ENCODE measurements at places on chromosomes 1 and 21.
A peak's percentile ranks its signal among the peaks of the same experiment; 100 is the strongest.

GRCh38 chr1:55632058-55632457 lies 416.9 kb upstream of the USP24 start:
- DNase-seq, result no peak

DNA sequence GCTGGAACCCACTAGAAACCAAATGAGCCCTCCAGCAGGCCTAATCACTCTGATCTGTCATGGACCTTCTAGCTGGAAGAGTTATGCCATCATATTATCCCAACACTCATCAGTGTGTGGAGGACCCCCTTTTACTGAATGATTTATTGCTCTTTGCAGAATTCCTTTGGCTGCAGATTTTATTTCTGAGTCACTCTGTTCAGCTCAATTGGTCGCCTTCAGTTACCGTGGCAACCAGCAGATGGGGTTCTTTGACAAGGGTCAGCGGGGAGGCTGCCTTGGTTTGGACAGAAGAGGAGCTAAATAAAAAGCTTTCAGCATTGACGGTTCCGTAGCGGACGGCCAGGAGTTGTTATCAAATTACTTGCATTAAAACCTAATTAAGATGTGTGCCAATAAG lies 220.1 kb downstream of the SDCCAG8 start:
- no peak for DNase-seq

GRCh38 chr1:212982430-212983152 lies 32.2 kb downstream of the VASH2 start:
- no peak for DNase-seq

DNA sequence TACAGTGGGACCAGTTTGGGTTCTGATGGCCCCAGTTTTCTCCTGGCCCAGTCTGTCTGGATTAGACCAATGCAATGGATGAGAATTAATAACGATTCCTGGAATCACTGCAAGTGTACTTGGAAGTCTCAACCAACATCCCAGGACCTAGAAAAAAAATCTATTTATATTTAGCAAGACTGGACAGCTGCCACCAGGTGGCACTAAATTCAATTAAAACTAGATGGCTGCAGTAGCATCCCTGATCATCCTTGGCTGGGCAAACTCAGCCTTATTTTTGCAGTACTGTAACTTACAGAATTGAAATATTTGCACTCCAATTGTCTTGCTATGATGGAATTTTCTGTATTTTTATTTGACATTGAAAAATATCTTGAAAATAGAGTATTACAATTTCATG lies 165.7 kb downstream of the NCAM2 start:
- DNase-seq, result peak; percentile 57

GRCh38 chr1:10338047-10338446 lies 60.8 kb upstream of the PGD start:
- DNase-seq, result peak; percentile 78

DNA sequence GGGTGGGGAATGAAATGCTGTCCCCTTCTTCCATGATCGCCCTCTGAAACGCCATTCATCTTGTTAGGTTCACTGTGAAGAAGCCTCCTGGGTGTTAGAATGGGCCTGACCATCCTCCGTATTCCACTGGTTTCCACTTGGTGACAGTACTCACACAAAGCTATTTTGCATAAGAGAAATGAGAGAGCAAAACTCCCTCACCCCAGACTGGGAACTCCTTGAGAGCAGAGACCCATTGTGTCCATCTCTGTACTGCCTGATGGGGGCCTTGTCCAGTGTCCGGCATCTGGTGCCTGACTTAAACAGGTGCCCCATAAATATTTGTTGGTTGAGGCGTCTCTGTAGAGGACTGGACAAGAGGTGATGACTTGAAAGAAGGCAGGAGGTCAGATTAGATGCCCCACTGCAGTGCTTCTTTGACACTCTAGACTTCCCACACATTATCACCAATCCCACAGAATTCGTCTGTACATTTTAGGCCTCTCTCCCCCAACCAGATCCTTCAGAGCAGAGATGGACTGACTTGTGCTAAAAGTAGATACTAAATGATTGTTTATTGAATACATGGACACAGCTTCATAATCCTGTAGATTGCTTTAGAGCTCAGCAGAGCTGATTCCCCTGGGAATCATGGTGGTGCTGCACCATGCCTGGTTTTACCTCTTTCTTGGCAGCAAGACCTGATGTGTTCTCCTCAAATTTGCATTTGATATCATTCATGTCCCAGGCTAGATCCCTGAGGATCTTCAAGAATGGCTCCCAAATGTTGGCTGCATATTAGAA lies 22.4 kb upstream of the KCNA2 start:
- DNase-seq, result no peak

GRCh38 chr1:43832255-43832654 lies 101.3 kb upstream of the ARTN start:
- no peak for DNase-seq

DNA sequence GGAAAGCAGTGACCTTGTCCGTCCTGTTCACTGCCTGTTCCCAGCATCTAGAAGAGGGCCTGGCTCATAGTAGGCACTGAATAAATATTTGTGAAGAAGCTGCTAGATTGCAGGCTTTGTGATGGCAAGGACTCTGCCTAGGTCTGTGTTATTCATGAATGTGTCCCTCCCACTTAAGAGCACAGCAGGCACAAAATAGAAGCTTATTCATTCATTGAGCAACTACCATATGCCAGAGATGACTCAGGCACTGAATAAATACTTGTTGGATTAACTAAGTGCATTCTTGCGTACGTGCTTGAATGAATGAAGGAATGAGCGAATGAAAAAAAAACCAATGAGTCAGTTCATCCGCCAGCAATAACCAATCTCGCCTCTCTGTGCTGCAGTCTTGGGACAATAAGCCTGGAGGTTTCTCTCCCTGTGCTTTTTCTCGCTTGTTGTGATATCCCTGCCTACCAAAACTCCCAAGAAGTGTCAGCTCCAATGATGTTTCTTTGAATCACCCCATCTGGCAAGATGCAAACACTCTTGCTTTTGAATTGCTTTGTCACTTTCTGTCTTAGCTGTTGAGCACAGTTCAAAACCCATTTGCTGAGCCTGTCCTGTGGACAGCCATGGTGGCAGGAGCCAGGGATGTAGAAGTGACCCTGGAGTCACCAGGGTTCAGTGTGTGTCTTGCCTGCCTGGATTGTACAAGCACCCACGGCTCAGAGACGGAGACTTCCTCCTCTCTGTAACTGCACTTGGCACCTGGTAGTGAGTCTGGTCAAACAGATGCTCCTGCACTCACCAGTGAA lies 143.9 kb downstream of the KAZN start:
- peak; percentile 36 for DNase-seq

- no peak for DNase-seq
These were observed 253.8 kb upstream of the HOOK1 start for GRCh38 chr1:59560807-59561450.

DNA sequence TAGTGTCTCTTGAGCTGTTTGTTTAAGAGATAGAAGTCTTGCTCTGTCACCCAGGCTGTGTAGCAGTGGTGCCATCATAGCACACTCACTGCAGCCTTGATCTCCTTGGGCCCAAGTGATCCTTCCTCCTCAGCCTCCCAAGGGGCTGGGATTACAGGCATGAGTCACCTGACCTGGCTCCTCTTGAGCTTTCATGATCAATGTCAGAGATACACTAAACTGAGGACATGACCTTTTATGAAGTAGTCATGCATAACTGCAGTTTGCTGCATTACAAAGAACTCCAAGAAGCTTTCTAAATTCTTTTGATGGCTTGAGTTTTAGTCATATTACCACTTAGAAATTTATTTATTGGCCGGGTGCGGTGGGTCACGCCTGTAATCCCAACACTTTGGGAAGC lies 77.7 kb downstream of the CC2D1B start:
- DNase-seq, result no peak

DNA sequence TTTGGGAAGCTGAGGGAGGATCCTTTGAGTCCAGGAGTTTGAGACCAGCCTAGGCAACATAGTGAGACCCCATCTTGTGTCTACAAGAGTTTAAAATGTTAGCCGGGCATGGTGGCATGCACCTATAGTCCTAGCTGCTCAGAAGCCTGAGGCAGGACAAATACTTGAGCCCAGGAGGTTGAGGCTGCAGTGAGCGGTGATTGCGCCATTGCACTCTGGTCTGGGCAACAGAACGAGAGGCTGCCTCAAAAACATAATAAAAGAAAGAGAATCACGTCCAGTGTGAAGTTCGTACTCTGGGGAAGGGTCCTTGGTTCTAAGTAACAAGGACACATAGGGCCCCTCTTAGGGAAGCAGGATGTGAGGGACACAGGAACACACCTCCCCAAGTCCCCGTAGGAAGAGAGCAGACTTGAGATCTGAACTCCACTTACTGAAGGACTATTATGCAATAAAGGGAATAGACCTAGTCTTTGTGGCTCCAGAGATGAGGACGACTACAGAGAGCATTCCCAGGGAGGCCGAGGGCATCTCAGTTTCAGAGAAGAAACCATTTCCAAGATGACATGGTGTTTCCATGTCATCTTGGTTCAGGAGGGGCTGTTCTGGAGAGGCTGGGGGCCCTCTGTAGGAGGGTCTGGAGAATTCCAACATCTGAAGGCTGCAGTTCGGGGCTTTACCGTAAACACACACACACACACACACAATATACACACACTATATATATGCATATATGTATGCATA lies 10.8 kb upstream of the ENO1 start:
- DNase-seq, result no peak

DNA sequence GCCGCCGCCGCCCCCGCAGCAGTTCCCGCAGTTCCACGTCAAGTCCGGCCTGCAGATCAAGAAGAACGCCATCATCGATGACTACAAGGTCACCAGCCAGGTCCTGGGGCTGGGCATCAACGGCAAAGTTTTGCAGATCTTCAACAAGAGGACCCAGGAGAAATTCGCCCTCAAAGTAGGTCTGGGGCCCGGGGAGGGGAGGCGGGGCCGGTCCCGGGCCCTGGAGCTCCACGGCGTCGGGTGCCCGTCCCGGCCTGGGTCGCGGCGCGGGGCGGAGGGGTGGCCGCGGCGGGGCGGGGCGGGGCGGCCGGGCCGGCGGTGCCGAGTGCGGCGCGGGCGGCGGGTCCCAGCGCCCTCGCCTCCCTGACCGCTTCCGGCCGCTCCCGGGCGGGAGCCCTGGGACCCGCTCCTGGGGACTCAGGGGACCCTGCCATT lies 646 bp downstream of the MAPKAPK2 start:
- DNase-seq, result no peak

DNA sequence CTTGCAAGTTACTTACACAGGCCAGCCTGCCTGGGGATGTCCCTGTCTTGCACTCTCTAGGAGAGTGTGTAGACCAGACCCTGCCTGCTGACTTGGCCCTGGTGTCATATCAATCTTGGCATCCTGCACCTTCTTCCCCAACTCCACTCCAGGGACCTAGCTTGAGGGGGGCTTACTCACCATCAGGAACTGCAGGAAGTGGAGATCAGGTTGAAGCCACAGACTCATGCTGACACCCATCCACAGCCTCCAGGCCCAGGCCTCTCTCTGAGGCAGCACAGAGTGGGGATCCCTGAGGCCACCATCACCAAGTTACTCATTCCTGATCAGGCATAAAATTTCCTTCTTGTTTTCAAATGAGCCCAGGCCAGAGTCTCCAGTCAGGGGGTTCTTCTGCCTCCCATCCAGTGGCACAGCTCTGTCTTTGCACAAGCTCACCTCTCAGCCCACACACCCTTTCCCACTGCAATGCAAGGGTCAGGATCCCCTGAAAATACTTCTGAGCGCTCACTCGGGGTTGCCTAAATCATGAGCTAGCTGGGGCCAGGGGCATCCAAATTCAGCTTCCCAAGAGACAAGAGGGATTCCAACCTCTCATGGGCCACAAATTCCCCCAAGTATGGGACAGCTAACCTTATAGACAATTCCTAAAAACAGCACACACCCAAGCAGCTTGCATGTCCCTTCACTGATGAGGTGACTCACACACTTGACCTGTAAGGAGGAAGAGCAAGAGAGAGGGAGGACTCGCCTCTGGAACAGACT lies 33.5 kb downstream of the CSMD2 start:
- DNase-seq, result no peak

DNA sequence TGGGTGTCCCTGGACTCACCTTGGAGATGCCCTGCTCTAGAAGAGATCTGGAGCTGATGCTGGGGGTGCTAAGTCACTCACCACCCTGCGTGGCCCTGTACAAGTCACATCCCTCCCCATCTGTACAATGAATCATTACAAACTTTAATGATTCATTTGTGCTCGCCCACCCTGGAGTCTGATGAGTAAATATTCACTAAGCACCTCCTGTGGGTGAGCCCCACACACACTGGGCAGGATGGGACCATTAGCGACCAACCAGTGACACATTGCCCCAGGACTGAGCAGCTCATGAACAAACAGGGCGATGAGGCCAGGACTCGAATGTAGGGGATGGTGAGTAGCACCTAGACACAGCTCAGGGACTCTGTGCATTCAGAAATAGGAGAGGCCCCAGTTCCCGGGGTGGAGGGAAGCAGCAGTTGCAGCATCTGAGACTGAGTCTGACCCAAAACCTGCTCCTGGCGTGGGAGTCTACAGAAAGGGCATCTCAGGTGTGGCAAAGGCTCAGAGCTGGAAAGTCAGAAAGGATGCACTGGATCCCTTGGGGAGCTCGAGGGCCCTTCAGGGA lies 18.1 kb upstream of the PDZK1IP1 start:
- DNase-seq, result no peak

- peak; percentile 49 for DNase-seq
These were observed 28.3 kb upstream of the TMPRSS2 start for GRCh38 chr21:41536076-41536826.

DNA sequence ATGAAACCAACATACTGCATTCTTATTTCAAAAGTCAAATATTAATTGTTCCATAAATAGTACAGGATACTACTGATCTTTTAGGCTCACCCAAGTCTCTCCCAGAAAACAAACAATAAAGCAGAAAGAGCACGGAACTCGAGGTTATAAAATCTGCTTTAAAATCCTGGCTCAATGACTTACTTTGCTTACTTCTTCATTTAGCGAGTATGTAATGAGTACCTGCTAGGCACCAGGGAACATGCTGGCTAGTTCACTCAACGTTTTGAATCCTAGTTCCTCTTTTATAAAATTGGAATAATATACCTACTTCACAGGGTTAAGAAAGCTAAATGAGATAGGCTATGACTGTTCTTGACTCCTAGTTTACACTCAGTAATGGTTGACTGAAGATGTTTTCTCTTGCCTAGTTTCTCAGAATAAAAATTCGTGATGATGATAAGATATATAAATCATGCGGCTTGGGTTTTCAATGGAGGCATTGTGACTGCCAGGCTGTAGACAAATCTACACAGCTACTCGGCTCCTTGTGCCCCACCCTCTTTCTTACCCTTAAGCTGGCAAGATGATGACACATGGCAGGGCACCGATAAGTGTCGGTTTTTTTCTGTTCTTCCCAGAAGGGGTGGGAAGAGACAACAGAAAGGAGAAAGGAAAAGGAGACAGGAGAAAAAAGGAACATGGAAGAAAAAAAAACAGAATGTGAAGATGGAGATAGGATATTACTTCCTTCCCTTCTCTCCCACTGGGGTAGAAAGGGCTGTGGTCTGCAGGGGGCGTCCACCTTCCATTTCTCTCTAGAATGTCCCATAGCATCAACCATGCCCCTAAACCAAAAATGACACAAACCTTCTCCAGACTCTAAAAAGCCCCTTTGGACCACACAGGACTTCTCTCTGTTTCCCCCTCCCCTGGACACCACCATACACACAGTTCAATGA lies 507.1 kb downstream of the SMYD3 start:
- no peak for DNase-seq
